ENCODE measurements at places on chromosomes 7 and 10.
A peak's percentile ranks its signal among the peaks of the same experiment; 100 is the strongest.

- no peak for DNase-seq
Observed at GRCh38 chr10:122128357-122128756, 139.4 kb downstream of the TACC2 start.

DNA sequence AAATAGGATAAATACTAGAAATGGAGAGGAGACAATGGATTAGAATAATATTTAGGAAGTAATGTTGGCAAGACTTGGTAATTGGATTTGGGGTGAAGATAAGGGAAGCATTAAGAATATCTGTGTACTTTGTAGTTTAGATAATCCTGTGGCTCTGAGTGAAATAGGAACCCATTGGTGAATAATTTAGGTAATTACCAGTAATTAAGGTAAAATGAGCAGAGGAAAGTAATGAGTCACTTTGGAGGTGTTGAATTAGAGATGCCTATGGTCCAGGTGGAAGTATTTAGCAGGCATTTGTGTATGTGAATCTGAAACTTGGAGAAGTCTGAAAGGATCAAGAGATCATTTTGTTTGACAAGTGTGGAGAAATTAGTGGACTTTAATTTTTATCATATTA, 5.7 kb downstream of the C1GALT1 start:
- no peak for DNase-seq

GRCh38 chr10:62856021-62856420, 39.9 kb upstream of the EGR2 start:
- DNase-seq, result no peak

DNA sequence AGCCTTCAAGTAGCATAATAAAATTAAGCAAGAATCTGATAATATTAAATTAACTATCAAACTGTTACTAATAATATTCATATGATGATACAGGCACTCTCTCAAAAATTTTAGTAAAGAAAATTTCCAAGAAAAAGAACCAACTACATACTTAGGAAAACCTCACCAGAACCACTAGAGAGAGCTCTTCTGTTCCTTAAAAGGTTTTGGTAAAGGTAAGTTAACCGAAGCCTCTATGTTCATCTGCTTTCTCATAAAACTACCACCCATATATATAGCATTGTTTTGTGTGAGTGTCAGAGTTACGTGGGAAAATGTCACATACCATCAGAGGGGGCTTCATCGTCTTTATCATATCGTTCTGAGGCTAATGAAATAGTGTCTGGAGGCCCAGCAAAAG, 20.7 kb downstream of the SKAP2 start:
- no peak for DNase-seq

GRCh38 chr7:41882256-41882655, 179.4 kb upstream of the INHBA start:
- DNase-seq, result no peak

GRCh38 chr10:22959292-22959691, 31.4 kb downstream of the ARMC3 start:
- DNase-seq, result no peak

DNA sequence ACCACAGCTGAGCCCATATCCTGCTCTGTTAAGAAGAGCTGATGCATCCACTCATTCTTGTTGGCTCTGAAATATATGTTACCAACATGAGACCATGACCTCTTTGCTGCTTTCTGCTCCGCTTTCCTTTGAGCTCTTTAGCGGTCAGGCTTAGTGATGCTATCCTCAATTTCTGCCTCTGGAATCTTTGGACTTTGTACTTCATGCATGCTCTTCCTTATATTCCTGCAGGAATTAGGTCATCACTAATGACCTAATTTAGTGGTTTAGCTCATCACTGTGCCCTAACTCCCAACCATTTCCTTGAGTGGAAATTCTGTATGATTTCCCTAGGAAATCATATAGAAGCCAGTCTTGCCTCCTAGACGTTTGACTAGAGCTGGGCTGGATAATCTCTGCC, 119.5 kb downstream of the AOAH start:
- no peak for DNase-seq

GRCh38 chr7:95957510-95957909, 185.2 kb downstream of the DYNC1I1 start:
- DNase-seq, result no peak

- no peak for DNase-seq
Observed at GRCh38 chr10:20029523-20029922, 213.3 kb downstream of the PLXDC2 start.

DNA sequence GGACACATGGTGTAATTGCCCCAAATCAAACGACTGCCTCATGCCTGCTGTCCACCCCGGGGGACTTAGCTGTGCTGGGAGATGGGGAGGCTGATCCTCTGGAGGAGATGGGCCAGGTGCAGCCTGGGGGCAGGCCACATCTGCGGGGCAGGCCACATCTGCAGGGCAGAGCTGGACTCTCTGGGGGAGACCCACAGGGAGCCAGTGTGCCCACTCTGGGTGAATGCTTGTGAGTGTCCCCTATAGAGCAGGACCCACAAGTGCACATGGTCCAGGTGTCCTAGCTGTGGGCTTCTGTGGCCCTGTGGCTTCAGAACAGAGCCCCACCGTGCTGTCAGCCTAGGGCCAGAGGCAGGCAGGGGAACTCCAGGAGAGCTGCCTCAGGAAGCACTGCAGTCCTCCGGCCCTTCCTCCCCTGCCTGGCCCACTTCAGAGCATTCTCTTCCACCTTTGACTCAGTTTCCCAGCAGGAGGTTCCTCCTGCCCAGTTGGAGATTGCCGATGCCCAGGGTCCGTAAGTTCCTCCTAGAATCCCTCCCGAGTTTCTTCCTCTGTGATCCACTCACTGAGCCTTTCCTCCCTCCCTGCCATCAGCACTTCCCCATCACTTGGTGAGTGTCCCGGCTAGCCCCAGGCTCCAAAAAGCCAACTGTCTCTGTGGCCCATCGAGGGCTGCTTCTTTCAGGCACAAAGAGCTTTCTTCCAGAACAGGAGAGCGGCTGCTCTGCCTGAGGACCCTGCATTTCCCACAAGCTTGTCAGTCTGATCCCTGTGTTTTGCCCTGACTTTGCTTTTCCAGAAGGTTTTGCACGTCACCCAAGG, 50.3 kb downstream of the ADCYAP1R1 start:
- no peak for DNase-seq

GRCh38 chr10:132389433-132390169, 7.4 kb upstream of the PWWP2B start:
- DNase-seq, result no peak

DNA sequence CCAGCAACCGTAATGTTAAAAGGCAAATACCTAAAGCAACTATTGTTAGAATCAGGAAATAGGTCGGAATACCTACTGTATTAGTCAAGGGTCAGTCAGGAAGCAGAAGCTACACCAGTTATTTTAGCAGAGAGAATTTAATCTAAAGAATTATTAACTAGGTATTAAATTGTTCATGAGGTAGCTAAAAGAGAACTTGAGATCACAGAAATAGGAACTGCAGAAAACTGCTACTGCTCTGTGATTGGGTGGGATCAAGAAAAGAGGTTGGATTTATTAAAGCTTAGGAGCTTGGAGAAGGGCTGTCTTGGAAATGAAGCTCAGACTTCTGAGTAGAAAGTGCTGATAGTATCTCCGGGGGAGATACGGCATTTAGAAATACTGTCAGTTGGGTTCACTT, 20.0 kb upstream of the ZNF438 start:
- peak; percentile 94 for DNase-seq

- DNase-seq, result no peak
Observed at GRCh38 chr7:139127648-139128047, 18.1 kb upstream of the ZC3HAV1 start.

GRCh38 chr7:131072505-131073091, 255.1 kb upstream of the MKLN1 start:
- no peak for DNase-seq

DNA sequence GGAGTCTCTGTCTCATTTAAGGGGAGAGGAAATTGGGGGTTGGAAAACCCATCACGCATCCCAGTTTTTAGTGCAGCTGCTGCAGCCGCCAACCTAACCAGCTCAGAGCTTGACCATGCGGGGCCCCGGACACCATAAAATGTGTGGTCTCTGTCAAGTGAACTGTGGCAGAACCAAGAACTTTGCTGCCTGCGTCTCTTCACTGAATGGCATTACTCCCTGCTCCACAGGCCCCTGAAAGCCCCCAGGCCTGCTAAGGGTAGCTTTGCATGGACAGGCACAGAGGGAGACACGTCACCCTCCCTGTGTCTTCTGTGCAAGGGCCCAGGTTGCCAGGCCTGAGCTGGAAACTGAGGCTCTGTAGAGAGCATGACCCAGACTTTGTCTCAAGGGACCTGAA, 144.6 kb upstream of the GPR26 start:
- no peak for DNase-seq

- DNase-seq, result no peak
Observed at GRCh38 chr7:70655694-70656093, 476.2 kb upstream of the GALNT17 start.

GRCh38 chr10:104267721-104268404, 1.1 kb upstream of the GSTO2 start:
- no peak for DNase-seq

GRCh38 chr7:28455486-28455885, 43.2 kb downstream of the CREB5 start:
- DNase-seq, result no peak

- no peak for DNase-seq
Observed at GRCh38 chr10:75770626-75771081, 339.2 kb downstream of the LRMDA start.

- DNase-seq, result no peak
Observed at GRCh38 chr10:1488970-1489548, 248.3 kb downstream of the ADARB2 start.

GRCh38 chr7:40541336-40541735, 406.5 kb downstream of the SUGCT start:
- DNase-seq, result no peak

- DNase-seq, result peak; percentile 38
Observed at GRCh38 chr10:28719789-28720436, 42.6 kb downstream of the BAMBI start.

GRCh38 chr7:135833642-135834041, 85.0 kb upstream of the FAM180A start:
- DNase-seq, result no peak

- no peak for DNase-seq
Observed at GRCh38 chr10:63673246-63673645, 152.0 kb downstream of the REEP3 start.

- no peak for DNase-seq
Observed at GRCh38 chr7:130293521-130293920, 560 bp downstream of the CPA4 start.

DNA sequence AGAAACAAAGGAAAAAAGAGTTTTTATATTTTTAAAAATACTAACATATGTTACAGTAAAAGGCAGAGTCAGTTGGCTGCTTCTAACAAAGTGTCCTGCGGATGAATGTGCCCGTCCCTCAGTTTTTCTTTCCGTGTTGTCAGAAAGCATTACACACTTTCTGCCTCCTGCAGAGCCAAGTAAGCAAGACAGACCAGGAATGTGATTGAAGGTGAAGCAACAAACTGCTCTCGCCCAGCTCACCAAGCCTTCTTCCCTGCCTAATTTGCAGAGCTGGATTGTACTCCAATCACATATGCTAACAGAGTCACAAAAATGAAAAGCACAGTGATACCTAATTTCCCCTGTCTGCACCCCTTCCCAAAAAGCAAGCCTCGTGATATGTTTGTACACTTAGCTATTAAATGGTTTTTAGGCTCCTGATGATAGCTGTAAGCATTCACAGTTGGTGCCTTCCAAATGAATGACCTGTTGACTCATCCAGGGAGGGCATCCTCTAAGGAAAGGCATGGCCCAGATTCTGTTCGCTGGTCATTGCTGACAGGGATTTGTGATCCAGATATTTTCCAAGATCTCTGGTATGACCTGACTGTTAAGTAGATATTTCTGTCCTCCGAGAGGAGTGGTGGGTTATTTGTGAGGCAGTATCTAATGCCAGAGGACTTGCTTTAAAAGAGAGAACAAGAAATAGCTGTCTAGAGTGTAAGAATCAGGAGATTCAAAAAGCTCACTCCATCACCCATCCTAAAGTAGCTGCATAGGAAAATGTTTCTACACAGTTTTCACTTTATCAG, 187.3 kb upstream of the PLXDC2 start:
- no peak for DNase-seq

DNA sequence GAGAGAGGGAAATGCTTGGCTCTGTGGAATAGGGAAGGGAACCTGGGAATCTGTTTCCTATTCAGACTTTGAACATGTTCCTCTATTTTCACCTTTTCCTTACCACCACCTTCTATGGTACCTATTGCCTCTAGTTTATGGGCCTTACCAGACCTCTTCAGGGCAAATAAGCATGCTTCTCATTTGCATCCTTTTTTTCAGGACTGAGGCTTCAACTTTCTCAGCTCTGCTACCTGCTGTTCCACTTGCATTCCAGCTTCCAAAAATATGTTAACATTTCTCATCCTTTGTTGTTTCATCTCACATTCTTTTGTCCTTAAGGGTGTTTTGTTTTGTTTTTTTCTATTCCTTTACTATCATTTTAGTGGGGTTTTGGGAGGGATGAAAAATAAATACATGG, 77.9 kb upstream of the MXI1 start:
- no peak for DNase-seq

DNA sequence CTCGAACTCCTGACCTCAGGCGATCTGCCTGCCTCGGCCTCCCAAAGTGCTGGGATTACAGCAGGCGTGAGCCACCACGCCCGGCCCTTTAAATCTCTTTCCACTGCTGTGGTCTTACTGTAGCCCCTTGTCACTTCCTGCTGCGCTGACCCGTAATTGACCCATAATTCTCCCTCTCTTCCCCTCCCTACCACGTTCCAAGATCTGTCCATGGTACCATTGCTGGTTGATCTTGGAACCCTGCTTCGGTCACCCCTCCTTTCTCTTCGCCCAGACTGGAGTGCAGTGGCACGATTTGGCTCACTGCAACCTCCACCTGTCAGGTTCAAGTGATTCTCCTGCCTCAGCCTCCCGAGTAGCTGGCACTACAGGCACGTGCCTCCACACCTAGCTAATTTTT, 6.5 kb downstream of the POR start:
- DNase-seq, result no peak

DNA sequence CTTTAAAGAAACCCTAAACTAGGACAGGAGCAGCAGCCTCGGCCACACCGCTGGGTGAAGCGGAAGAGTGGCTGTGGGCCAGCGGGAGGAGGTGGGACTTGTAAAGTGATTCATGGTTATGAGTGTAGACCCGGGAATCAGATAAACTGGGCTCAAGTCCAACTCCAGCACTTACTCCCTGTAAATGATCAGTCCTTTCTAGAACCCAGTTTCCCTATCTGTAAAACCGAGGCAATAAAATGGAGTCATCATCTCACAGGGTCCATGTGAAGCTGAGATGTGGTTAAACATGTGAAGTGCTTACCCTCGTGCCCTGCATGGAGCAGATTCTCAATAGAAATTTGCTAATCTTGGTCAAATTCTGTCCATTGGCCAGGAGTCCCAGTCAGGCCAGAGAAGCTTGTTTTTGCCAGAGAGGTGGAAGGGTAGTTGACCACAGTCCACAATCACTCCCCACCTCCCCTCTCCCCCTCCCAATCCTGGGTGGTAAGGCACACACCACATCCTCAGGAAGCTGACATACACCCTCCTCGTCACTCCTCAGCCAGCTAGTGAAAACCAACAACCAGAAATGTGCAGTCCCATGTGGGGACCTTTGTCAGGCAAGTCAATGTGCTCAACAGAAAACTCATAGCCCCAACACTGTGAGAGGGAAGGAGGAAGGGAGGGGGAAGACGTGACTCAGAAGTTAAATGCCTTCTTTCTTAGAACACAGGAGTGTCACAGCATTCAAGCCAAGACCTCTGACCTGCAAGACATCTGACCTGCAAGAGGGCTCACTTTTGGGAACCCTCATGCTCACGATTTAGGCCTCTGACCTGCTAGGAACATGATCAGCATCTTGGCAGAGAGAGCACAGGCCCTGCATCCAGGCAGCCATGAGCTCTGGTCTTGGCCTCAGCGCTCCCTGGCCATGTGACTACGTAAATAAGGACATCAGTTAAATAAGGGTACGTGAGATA, 145.1 kb downstream of the PLXNA4 start:
- DNase-seq, result peak; percentile 83
